Astrocyte of the spinal cord (primary cell): ENCODE measurements at places on chromosomes 3 and 15.

GRCh38 chr3:128556384-128556783 lies 63.4 kb upstream of the GATA2 start:
- DNase-seq, result no peak

- DNase-seq, result no peak
Observed at GRCh38 chr3:43128464-43128863, 22.6 kb upstream of the POMGNT2 start.

- no peak for DNase-seq
Observed at GRCh38 chr15:41554343-41554742, 4.7 kb upstream of the TYRO3 start.

DNA sequence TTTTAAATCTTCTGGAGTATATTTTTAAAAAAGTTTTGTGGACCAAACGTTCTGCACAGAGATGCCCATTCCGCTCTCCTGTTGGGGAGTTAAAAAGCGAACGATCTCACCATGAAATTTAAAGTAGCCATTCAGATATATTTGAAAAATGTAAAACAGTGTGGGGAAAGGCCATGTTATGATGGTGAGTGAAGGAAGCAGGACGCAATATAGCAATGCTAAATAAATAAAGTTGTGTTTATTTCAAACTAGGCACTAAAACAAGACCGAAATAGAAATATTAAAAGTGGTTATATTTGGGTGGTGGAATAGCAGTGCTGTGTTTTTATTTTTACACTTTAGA lies 327 bp upstream of the CCDC13 start:
- no peak for DNase-seq

- DNase-seq, result no peak
Observed at GRCh38 chr3:31468433-31468832, 64.3 kb upstream of the STT3B start.

- no peak for DNase-seq
Observed at GRCh38 chr3:77571971-77572715, 532.2 kb downstream of the ROBO2 start.

DNA sequence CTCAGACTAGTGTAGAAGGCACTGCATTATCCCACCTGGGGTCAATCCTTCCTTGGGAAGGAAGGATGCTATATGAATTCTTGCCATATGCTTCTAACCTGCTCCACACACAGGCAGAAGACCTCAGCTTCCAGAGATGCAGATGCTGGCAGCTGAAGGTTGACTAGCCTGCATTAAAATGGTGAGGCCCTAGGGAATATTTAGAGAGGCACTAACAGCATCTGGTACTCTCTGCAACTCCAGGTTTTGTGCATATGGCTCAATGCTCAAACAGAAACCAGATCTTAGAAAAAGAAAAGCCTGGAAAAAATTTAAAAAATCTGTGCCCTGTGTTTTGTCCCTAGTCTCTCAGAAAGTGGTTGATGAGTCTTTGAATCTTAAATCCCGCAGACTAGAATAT lies 56.0 kb upstream of the MYRIP start:
- DNase-seq, result no peak

DNA sequence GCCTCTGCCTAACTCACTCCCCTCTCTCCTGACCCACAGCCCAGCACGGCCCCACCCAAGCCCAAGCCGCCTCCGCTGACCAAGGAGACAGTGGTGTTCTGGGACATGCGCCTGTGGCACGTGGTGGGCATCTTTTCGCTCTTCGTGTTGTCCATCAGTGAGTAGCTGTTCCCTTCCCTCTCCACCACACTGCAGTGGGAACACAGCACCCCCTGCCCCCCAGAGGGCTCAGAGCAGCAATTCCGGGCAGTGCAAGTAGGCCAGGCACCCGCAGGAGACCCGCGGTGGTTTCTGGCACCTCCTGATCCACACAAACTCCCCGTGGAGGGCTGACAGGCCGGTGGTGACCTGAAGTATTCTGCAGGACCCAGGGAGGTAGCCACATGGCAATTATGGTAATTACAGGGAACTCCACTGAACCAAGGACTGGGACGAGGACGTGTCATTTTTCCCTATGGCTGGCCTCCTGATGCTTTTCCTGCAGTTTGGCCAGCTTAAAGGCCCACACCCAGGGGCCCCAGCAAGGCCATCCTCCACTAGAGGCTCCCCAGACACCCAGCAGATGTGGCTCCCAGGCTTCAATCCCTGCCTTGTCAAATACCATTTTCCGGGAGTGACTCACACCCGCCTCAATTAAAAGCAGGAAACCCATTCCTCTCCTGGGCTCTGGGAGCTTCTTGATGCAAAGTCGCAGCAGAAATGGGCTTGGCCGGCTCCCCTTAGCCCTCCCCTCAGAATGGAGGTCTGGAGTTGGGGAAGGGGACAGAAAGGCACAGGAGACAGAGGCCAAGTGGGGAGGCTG lies 4.8 kb downstream of the TMIE start:
- DNase-seq, result peak; percentile 43

DNA sequence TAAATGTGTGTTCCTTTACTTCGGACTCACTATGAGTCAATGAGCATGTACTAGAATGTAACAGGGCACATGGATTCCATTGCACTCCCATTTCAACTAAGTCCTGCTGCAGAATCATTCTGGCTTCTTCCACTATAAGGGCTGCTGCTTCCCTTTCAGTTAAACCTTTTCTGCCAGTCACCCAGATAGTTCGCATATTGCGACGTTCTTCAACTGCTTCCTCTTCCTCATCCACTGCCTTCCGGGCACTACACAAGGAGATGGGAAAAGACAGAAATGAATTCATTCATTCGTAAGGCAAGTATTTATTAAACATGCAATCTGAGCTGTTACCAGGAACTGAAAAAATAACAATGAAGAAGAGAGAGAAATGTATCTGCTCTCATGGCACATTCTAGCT lies 55.6 kb downstream of the POLQ start:
- no peak for DNase-seq

DNA sequence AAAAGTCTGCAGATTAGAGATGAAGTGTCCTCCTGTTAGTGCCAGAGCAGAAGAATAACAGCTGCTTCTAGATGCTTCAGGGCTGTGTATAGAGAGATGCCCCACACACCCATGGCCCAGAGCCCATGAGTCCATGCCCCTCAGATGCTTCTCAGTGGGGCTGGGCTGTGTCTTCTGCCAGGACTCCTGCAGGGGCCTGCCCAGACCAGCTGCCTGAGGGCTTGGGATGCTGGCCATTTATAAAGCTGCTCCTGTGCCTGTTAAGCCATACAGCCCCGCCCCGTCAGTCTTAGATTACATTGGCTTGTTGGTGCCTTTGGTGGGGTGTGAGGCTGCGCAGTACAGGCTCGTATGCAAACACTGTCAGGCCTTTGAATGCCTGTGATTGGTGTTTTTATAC lies 318.0 kb upstream of the CTDSPL start:
- DNase-seq, result no peak

DNA sequence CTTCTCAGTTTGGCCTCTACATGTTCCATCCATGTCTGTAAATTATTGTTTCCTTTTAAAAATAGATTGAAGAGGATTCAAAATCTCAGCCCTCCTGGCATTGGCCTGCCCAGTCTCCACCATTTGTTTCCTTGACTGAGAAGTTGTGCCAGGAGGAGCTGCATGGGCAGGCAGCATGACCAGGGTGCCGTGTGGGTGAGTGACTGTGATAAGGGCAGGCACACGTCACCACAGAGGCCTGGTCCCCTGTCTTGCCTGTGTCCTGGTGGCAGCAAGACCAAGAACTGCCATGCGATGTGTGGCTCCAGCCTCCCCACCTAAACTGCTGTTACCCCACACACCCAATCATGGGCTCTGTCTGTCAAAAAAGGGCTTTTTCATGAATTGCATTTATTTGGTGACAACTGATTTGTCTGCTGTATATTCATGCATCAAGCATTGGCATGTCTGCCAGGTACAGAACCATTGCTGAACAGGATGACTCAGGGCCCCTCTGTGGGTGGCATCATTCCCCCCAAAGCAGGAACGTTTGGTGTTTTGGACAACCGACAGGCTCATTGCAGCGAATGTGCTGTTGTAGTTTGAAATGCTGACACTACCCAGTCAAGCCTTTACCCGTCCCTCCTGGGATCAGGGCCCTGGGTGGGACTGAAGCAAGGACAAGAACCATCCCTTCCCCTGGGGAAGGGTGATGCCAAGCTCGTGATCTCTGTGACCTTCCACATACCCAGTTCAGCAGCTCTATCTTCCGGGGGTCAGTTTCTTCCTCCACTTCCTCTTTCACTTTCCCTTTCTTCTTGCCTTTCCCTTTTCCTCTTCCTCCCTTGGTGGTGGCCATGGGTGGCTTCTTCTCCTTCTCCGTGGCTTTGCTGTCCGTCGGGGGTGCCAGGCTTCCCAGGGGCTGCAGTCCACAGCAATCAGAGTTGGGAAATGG lies 51.6 kb downstream of the TRPM1 start:
- DNase-seq, result no peak

GRCh38 chr15:101499863-101500713 lies 10.6 kb upstream of the PCSK6 start:
- no peak for DNase-seq

DNA sequence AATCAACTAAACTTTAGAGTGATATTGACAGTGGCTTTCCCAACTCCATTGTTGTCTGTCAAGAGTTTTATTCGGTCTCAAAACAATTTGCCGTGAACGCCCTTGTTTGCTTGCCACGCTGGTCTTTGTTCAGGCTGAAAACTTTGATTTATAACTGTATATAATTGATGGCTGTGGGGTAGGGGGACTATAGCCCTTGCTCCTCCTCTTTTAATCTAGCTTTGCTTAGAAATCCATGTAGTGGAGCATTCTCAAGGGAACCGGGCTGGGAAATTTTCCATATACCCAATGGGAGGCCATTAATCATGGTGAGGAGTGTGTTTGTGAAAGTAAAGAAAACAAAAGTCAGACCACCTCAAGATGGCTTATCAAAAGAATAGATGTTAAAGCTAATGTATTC lies 339.8 kb upstream of the RARB start:
- peak; percentile 37 for DNase-seq

GRCh38 chr3:190086191-190086590 lies 34.5 kb downstream of the P3H2 start:
- DNase-seq, result no peak

DNA sequence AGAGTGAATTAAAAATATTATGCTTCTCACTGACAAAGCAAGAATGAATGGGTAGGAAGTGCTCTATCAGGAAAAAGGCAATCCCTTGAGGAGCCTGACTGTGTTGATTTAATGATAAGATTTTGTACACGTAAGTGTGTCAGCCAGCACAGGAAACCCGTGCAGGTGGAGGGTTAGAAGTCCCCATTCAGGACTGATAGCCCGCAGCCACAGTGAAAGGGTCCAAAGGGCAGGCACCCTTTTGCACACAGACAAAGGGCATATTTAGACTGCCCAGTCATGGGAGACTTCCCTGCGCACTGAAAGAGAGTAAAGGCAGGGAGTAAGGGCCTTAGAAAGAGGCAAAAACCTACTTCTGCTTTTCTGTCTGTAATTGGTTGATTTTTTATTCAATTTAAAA lies 26.4 kb upstream of the SKIL start:
- no peak for DNase-seq

GRCh38 chr15:90986790-90987507 lies 7.4 kb downstream of the PRC1 start:
- DNase-seq, result no peak

GRCh38 chr3:25306705-25307104 lies 121.4 kb upstream of the RARB start:
- no peak for DNase-seq

DNA sequence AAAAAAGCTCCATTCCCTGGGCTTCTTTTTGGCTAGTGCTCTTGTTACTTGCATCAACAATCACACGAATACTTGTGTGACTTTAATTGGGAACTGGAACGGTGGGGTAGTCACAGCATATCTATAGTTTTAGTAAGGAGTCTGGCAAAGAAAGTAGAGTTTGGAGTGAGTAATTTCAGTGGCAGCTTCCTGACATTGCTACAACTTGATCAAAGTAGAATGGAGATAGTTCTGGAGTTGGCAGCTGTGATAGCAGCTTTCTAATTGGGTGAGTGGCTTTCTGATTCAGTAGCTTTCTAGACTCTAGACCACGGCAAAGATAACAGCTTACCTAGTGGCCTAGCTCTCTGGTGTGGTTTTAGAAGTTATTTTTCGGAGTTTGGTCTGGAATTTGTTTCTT lies 475.0 kb downstream of the TUSC7 start:
- peak; percentile 11 for DNase-seq

DNA sequence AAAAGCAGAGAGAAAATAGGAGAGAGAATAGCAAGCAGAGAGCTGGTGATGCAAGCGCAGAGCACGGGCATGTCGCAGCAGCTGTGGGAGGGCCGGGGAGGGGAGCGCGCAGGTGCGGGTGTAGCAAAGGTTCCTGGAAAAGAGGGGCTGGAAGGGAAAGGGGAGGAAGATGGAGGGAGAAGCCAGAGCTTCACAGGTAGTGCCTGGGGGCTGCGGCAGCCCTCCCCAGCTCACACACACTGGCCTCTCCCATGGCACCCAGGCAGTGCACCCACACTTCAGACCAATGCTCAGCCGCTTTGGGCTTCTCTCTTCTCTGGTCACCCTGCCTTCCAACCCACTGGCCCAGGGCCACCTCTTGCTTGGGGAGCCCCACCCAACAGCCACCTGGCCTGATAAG lies 72.1 kb downstream of the ADAMTS7 start:
- DNase-seq, result no peak

DNA sequence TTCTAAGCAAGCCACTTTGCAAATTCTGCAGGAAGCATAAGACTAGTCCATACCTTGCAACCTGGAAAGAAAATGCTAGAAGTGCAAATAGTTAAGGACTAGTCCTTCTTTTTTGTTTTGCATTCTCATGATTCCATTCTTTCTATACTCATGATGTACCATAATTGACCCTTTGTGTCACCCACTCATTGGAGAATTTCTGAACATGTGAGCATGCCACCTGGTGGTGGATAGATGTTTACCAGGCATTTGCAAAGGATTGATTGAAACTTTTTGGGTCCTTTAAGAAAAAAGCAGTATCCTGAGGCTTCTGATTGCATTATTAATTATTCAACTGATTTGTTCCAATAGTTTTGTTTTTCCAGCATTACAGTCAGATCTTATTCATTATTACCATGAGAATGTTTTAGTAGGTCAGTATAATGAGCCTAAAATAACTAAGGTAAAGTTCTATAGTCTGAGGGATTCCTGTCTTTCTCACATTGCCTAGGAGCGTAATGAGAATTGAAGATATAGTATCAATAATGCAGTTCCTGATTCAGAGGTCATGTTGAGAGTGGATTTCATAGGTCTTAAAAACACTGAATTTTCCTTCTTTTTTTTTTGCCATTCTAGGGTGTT lies 20.2 kb upstream of the DIPK2A start:
- DNase-seq, result peak; percentile 52

DNA sequence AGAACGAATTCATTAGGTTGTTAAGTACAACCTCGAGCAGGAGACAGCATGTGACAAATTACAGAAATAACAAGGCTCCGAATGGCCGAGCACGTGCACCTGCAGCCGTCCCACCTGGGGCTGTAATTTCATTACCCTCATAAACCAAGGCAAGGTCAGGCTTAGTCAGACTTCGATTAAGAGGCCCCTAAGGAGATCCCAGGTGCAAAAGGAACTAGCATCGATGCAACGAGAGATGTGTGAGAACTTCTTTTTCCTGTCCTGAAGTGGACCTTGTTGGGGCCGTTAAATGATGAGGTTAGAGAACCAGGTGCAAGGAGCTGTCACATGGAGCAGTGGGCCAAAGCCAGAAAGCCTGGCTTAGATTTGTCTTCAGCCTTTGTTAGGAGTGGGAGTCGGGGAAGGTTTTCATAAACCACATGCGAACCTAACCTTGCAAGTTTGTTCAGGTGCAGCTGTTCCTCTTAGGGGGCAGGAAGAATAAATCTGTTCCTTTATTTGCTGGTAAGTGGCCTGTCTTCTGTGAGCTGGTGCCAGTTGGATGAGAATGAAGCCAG lies 559.9 kb upstream of the MCTP2 start:
- no peak for DNase-seq

- DNase-seq, result no peak
Observed at GRCh38 chr3:11583638-11584046, 60.1 kb downstream of the VGLL4 start.

- DNase-seq, result no peak
Observed at GRCh38 chr3:151750181-151750580, 16.5 kb downstream of the AADACL2 start.
